Brain (organoid and tissue), 16 donors: ENCODE measurements at places on chromosomes 3 and 15.

GRCh38 chr3:105853801-105854432 is 14.9 kb downstream of the CBLB start:
- no peak for DNase-seq

- DNase-seq = no peak
These were observed 49.4 kb upstream of the FMN1 start for GRCh38 chr15:33243869-33244268.

DNA sequence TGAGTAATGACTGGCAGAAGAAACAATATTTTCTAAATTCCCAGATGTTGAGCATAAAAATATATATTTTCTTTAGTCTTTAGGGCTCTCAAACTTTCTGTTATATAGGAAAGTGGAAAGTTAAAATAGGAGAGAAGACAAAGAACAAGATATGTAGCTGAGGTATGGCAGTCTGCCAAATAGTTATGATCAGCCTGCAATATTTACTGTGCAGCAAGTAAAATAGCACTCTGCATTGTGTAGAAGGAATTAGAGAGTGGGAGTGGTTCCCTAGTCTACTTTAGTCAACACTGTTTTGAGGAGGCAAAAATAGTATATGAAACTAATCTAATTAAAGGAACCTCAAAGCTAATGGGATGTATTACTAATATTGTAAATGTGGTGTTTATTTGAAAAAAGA is 978.1 kb upstream of the ALCAM start:
- no peak for DNase-seq

- DNase-seq = no peak
These were observed 311.5 kb downstream of the CACNA2D3 start for GRCh38 chr3:54433846-54434245.
